ENCODE measurements at places on chromosomes 4 and X.

DNA sequence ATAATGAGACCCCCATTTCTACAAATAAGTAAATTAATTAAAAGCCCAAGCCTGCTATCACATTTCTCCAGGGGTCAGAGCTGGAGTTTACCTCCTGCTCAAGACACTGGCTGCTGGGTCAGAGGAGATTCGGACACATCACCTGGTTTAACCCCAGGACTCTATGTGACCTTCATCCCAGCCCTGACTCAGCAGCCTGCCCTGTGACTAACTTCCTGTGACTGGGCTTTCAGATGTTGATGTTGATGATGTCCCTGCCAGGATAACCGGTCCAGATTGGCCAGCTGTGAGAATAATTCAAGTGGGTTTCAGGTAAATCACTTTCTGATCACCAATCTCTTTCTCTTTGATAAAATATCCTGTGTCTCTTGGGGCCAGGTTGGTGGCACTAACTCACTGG is 102.4 kb upstream of the MAML3 start:
- DNase-seq, result no peak

DNA sequence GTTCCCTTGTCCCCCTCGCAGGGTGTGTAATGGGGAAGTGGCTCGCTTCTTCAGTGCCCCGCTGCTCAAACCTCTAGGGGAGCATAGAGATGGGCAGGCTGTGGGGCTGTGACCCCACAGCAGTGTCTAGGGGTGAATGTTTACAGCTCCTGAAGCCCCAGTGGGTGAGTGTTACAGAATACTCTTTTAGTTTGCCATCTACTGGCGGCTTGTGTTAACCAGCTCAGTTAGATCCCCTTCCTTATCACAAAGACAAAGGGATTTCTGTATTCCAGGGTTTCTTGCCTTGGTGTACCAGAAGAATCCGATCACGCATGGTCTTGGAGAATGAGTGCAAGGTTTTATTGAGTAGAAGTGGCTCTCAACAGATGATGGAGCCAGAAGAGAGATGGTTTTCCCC is 108.1 kb upstream of the IQCM start:
- DNase-seq, result no peak

- no peak for DNase-seq
Measured at GRCh38 chr4:7727749-7728148, 211.9 kb downstream of the AFAP1 start.

DNA sequence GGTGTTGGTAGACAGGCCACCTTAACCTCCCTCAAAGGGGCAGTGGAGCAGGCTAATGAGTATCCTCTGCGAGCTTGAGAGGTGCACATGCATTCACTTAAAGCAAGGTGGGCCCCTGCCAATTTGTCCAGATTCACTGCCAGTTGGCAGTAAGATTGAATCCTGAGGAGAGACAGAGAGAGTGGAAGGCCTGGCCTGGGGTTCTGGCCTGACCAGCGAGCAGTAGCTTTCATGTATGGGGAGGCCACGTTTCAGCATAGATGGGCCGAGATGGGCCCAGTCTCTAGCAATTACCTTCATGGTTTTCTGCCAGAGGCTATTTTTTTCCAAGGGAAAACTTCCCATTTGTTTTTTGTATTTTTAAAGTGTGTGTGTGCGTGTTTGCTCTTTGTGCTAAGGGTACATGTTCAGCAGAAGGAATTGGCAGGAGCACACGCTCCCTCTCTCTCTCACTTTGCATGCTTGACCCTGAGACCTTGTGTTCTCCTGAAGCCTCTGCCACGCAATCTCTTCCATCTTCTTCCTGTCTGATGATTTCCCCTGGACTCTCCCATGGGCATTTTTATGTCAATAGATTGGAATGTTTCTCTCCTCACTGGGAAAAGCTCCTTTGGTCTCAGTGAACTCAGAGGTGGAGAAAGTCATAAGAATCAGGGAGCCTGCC is 215.8 kb upstream of the SFRP2 start:
- peak; percentile 83 for DNase-seq

- DNase-seq, result no peak
Measured at GRCh38 chr4:6886886-6887285, 22.7 kb upstream of the TBC1D14 start.

DNA sequence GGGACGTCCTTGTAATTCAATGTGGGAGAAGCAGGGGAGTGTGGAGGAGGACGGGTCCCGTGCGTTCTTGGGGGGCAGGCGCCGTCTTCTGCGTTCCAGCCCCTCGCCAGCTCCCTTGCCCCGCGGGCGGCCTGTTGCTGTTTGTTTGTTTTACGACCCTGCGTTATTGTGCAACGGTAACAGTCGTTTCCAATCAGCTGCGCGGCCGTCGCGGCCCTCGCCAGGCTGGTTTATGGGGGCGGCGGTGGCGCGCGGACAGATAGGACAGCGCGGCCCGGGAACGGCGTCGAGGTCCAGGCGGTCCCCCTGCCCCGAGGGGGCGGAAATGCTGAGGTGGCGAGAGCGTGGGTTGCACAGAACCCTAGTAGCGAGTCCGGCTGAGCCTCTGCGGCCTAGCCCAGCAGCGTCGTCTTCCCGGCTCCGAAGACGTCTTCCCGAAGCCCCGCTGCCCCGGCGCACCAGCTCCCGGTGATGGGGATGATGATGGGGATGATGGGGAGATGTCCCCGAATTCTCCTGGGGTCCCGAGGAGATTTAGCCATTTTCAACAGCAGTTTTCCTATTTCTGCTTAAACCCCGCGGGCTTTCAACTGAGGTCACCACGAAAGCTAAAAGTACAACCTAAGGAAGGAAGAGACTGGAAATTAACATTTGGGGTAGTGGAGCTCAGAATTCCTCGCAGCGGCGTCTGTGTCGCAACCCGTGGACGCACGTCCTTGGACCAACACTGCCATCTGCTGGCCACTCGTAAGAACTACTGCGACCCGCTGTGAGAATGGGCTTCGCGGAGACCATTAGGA is 4.8 kb downstream of the PDGFRA start:
- peak; percentile 84 for DNase-seq

- DNase-seq, result no peak
Measured at GRCh38 chrX:10174810-10175209, 18.0 kb downstream of the CLCN4 start.

DNA sequence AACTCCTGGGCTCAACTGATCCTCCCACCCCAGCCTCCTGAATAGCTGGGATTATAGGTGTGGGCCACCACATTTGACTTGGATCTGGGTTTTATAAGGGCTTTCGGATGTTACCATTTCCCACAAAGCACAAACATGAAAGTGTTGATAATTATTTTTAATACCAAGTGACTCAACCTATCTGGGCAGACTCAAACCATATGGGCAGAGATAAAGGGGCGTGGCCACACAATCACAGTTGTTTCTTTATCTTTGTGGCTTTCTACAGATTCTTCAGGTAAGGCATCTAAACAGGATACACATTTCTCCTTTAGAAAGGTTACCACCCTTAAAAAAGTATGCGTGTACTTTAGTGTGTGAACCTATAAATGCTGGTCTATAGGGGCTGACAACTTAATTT is 122.5 kb downstream of the ZNF827 start:
- no peak for DNase-seq

DNA sequence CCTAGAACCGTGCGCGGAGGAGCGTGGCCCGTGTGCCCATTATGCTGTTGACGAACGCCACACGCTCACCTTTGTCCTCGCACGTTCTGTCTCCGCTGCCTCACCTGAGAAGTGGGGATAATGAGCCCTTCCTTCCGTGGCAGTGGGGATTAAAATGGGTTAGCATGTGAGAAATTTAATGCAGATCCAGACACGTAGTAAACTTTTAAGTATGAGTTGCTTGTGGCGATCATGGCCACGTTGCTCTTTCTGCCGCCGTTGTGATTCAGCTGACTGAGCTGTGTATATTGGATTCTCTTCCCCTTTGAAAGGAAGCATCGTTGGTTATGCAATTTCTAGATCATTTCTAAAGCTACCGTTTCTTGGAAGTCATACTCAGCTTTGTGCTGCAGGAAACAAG is 16.5 kb downstream of the TBC1D14 start:
- DNase-seq, result no peak

GRCh38 chr4:104492183-104492771 is 2.4 kb downstream of the CXXC4 start:
- DNase-seq, result peak; percentile 43

DNA sequence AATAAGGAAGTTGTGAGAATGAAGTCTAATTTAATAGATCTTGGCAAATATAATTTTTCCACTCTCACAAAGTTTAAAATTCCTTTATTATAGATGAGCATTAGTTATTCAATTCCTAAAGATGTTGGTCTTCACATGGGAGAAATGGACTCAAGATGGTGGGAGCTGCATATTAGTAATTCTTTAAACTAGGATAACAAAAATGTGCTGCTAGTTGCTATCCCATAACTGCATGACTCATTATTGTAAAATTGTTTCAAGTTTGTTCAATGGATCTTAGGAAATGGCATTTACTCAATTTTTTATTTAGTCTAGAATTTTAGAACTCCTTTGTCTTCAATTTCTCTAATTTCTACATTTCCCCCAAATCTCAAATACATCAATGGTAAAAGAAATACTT is 155.8 kb downstream of the ATP10D start:
- DNase-seq, result peak; percentile 36

DNA sequence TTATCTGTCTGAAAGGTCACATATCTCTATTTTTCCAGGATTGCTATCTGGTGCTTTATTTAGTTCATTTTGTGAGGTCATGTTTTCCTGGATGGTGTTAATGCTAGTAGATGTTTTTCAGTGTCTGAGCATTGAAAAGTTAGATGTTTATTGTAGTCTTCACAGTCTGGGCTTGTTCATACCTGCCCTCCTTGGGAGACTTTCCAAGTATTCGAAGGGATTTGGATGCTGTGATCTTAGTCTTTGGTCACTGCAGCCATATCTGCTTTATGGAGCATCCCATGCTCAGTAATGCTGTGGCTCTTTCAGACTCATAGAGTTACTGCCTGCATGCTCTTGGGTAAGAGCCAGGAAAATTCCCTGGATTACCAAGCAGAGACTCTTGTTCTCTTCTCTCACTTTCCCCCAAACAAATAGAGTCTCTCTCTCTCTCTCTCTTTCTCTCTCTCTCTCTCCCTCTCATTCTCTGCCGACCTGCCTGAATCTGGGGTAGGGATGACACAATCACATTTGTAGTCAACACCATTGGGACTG is 130.0 kb downstream of the AR start:
- DNase-seq, result no peak

- no peak for DNase-seq
Measured at GRCh38 chr4:150411520-150411919, 170.4 kb upstream of the MAB21L2 start.

DNA sequence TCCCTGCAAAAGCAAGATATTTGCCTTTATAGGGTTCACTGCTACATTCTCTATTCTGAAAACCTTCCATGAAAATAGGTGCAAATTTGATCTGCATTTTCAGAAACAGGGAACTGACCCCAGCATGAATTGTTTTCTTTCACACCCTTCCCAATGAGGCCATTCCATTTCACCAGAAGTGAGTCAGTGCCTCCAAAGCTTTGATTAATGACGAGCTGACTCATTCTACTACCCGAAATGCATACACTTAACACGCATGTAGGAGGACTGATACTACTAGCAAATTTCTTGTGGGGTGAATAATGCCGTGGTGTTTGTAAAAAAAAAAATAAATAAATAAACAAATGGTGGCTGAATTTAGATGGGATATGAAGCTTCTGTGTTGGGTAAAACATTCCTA is 146.9 kb upstream of the FGF13 start:
- DNase-seq, result peak; percentile 64

- peak; percentile 45 for DNase-seq
Measured at GRCh38 chrX:139881572-139881971, 51.3 kb downstream of the ATP11C start.

- DNase-seq, result no peak
Measured at GRCh38 chrX:21986596-21986995, 45.5 kb upstream of the PHEX start.

- DNase-seq, result no peak
Measured at GRCh38 chr4:30182786-30183185, 537.4 kb upstream of the PCDH7 start.

GRCh38 chr4:813900-814299 is 12.0 kb downstream of the CPLX1 start:
- DNase-seq, result no peak

DNA sequence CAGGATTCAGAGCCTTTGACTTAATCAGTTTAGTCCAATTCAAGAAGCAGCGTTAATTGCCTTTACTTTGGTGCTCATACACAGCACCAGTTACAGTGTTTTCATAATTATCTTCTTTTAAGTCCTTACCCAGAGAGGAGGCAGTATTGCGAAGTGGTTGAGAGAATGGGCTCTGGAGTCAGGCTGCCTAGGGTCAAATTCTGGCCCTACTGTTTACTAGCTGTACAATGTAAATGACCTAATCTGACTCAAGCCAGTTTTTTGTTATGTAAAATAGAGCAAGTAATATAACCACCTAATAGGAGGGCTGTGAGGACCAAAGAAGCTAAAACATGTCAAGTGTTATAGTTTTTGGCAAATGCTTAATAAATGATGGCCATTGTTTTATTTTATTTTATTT is 27.6 kb downstream of the WDR44 start:
- no peak for DNase-seq

GRCh38 chrX:152037183-152037582 is 62.7 kb upstream of the GABRE start:
- DNase-seq, result no peak

- no peak for DNase-seq
Measured at GRCh38 chr4:7156761-7157488, 35.4 kb upstream of the SORCS2 start.

DNA sequence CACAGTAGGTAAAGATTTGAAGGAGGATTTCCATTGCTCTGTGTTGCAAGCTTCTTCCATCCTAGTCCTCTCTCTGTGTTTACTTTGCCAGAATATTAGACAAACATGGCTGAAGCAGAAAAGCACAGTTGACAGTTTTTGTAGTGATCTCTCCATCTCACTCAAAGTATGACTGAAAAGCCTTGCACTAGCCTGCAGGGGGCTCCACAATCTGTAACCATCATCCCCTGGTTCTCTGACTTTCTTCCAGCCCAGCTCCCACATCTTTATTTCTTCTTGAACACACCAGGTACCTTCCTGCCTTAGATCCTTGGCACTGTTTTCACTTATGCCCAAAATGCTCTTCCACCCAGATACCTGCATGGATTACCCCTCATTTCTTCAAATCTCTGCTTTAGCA is 34.1 kb upstream of the HHIP start:
- no peak for DNase-seq

GRCh38 chr4:53551958-53552357 is 39.3 kb downstream of the LNX1 start:
- no peak for DNase-seq

DNA sequence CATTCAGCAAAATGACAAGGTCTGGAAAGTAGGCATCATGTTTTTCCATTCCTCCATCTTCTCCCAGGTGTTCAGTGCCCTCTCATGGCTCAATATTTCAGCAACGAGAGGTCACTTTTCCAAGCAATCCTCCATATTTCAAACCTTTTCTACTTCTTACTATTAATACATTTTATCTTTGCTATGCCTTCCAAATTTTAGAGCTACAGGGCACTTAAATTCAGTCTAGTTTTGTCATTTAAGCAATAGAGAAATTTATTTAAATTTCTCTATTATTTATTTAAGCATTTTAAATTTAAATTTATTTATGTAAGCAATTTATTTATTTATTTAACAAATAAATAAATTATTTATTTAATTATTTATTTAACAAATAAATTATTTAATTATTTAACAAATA is 305.1 kb upstream of the ANXA10 start:
- no peak for DNase-seq

All from astrocyte of the spinal cord (primary cell).